Amniotic stem cell (primary cell): ENCODE measurements at places on chromosomes 16 and 17.

GRCh38 chr16:73558219-73558618, 510.3 kb upstream of the ZFHX3 start:
- no peak for DNase-seq

DNA sequence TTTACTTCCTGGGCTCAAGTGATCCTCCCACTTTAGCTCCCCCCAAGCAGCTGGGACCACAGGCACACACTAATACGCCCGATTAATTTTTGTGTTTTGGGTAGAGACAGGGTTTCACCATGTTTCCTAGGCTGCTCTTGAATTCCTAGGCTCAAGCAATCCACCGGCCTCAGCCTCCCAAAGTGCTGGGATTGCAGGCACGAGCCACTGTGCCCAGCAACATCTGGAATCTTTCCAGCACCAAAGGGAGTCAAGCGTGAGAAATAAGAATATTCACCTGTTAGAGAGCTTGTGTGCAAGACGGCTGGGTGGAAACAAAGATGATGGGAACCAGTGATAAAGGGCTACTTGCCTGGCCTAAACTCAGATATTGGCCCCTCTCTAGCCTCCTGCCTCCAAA, 14.2 kb upstream of the ALOX12B start:
- no peak for DNase-seq

DNA sequence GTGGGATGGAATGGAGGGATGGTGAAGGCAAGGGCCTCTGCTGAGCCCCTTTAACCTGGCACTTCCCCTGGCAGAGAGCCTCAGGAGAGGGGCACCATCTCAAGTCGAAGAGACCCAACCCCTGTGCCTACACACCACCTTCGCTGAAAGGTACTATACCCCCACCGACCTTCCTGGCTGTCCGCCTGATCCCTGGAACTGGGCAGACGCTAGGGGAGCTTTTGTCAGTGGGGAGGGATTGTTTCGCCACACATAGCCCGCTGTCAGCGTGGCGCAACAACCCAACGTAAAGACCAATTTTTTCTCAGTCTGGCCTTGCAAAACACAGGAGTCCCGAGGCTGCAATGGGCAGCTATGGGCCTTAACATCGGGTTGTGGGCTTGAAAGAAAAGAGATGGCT, 3.1 kb downstream of the PPP1R1B start:
- DNase-seq = no peak

DNA sequence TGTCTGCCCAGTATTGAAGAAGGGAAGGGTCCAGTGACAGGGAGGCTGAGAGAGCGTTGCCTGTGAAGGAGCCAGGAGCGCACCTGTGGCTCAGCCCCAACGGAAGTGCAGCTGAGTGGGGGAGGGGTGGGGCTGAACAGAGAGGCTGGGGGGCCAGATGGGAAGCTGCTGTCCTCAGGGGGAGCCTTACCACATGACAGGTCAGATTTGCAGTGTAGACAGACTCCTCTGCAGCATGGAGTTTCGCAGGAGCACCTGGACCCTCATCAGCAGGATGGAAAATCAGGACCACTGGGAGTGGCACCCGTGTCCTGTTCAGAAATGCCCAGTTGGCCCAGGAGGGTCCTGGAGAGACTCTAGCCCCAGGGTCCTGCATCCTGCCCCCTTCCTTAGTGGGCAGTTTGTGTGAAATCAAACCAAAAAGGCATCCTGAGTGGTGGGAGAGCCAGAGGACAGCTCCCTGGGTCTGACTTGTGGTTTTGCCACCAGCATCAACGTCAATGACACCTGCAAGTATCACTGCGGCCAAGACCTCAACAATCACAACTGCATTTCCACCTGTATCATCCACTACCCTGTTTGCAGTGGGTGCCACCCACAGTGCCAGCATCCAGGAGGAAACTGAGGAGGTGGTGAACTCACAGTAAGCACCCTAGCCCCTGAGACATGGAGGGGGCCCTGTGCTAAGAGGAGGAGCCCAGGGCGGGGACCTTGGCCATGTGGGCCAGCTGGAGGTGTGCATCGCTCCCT, 7.8 kb downstream of the CD300A start:
- DNase-seq = no peak

DNA sequence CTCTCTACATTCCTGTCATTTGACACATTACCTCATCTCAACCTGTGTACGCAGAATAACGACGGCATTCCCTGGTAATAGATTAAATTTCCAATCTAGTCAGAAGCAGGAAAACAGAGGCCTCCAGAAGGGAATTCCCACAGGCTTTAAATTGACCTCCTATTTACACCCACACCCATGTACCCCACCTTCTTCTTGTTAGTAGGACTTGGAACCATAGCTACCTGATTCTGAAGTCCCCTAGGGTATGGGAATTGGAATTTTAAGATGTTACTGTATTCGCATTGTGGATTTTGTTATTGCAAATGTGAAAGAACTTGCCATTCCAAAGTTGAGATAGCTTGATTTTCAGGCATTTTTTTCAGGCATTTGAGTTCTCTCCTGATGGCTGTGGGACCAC, 377.5 kb upstream of the DYNLRB2 start:
- DNase-seq = no peak

DNA sequence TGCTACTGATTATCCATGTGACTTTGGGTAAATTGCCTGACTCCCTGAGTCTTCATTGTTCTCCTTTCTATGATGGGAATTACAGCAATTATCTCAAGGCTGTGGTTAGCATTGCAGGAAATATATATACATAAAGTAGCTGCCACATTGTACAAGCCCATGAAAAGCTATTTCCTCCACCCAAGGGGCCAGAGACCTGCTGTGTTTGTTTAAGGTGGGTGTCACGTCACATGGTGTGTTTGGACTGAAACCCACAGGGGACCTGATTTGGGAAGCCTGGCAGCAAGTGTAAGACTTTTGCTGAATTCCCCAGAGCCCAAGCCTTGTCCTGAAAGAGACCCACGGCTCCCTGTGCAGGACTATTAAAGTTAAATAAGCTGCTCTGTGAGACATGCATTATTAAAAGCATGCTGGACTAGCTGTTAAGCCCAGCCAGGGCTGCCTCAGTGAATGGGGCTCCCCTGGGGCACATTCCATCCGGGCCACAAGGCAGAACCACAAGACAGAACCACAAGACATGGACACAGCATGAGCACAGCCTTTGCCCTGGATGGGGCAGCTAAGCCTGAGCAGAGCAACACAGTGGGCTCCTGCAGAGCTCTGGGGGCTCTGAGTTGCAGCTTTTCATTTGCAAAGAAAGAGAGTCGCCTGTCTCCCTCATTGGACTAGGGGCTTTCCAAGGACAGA, 148.9 kb downstream of the SPACA3 start:
- DNase-seq = no peak

DNA sequence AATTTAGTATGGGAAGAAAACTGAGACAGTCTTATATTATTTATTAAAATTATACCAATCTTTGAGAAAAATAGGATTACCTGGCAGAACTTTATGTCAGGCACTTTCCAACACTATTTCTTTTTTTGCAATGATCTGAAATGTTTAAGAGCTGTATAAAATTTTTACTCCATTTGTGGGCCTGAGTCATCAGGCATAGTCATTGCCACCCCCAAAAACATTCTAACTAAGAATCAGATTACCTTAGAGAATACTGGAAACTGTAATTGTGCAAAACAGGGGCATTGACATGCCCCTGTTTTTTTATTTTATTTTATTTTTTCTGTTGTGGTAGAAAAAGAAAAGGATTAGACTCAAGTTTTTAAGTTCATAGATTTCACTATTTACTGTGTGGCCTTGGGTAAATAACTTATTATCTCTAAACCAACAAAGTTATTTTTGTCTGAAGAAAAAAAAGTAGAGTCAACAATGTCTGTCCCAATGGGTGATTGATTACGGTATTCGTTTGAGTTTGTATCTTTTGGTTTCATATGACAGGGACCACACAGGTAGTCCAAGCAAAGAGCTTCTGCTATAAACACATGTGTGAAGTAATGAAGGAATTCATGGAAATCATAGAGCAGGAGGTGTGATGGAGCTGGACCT, 24.6 kb downstream of the VAT1L start:
- DNase-seq = no peak

- no peak for DNase-seq
Observed at GRCh38 chr17:2064147-2064489, 9.2 kb downstream of the HIC1 start.

GRCh38 chr16:66295213-66295612, 71.3 kb upstream of the CDH5 start:
- no peak for DNase-seq

DNA sequence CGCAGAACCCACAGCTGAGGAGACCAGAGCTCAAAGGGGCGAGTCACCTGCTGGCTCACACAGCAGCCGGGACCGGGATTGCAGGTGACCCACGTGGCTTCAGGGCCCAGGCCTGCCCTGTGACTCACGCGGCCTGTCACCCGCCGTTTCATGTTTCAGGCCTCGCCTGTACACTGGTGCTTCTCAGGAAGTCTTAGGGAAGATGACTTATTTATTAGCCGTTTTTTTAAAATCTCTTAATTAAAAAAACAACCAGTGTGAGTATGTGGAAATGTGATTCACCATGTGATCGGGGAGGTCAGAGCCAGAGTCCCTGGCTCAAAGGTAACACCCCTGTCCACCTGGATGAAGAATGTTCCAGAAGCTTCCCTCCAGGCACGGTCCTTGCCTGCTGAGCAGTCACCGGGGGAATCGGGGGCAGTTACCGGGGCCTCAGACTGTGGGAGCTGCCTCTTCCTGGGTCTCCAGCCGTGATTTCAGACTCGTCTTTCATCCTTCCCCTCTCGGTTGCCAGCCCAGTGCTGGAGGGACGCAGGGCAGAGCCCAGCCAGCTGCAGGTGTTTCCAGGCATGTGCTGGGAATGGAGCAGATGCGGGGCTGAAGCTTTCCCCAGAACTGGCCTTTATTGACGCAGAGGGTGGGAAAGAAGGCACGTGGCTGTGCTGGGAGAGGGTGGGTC, 49.3 kb downstream of the CMIP start:
- DNase-seq = peak; percentile 18

- DNase-seq = no peak
Observed at GRCh38 chr16:3086596-3087242, 12.4 kb downstream of the ZSCAN10 start.

DNA sequence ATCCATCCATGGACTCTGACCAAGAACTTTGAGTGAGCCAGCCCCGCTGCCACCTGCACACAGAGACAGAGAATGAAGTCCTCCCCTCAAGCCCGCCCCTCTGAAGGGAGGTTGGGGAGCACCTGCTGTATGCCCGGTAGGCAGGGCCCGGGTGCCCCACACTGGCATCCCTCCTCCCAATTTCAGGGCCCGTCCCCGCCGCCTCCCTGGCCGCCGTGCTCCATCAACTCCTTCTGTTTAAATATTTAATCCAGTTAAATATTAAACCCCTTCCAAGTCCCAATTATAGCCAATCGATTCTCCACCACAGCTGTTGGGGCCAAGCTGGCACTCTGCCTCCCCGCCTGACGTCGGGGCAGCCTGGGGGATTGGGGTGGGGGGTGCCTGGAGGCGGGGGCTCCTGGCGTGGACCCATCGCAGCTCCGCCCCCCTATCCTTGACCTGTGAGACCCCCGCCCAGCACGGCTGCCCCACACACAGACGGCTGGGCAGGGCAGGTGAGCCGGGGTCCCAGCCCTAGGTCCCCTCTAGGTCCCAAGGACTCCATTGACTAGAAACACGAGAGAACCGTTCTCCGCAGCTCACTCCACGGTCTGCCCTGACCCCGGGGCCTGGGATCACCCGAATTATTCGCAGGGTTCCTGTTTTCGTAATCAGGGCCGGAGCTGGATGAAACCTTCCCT, 18.0 kb upstream of the CACNA1H start:
- no peak for DNase-seq

- peak; percentile 39 for DNase-seq
Observed at GRCh38 chr16:86396901-86397311, 113.4 kb upstream of the FOXF1 start.

GRCh38 chr16:47887496-47887895, 268.3 kb downstream of the ABCC12 start:
- peak; percentile 7 for DNase-seq

DNA sequence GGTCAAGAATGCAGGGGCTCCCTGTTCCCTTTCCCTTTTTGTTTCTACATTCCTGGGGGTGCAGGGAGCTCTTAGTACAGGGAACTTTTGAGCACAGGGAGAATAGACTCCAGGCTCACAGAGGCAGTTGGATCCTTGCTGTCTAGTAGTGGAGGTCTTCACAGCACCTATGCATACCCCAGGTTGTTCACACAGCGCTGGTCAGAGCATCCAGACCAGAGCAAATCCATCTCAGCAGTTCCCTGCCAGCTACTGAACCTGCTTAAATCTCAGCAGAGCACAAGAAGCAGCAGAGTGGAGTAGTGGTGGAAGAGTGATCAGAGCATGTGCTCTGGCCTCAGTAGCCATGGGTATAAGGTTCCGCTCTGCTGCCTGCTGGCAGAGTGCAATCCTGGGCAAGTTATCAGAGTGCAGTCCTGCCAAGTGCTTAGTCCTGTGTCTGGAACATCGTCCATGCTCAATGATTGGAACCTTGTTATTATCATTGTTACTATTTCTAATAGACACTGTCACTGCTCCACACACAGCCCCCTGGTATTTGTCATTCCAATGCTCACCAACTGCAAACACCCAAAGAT, 220.4 kb downstream of the CBLN1 start:
- DNase-seq = no peak

- no peak for DNase-seq
Observed at GRCh38 chr16:79871906-79872305, 271.4 kb upstream of the MAF start.

DNA sequence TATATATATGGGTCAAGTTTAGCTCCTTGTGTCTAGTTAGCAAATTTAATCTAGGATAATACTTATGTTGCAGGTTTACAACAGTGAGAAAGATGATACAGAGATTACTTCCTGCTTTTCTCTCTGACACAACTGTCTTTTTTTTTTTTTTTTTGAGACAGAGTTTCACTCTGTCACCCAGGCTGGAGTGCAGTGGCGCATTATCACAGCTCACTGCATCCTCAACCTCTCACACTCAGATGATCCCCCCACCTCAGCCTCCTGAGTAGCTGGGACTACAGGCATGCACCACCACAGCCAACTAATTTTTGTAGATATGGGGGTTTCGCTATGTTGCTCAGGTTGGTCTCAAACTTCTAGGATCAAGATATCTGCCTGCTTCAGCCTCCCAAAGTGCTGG, 706.9 kb upstream of the SOX9 start:
- no peak for DNase-seq
